SIG-M5 (cell line): ENCODE measurements at places on chromosomes 3 and 15.
A peak's percentile ranks its signal among the peaks of the same experiment; 100 is the strongest.

DNA sequence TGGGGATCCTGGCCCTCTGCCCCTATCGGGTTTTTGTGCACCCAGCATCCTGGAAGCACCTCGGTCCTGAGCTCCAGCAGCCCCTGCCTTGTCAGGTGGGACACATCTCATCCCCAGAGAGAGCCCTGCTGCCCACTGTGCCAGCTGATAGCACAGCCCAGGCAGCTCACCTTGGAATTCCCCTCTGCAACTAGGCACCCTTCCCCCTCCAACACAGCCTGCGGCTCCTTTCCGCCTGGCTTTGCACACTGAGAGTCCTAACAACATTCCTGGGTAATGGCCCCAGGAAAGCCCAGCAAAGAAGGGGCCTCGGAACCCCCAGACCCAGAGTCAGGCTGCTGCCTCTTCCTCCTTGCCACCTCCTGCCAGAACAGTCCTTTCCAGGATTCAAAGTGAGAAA, 5.9 kb downstream of the HCN4 start:
- no peak for DNase-seq

DNA sequence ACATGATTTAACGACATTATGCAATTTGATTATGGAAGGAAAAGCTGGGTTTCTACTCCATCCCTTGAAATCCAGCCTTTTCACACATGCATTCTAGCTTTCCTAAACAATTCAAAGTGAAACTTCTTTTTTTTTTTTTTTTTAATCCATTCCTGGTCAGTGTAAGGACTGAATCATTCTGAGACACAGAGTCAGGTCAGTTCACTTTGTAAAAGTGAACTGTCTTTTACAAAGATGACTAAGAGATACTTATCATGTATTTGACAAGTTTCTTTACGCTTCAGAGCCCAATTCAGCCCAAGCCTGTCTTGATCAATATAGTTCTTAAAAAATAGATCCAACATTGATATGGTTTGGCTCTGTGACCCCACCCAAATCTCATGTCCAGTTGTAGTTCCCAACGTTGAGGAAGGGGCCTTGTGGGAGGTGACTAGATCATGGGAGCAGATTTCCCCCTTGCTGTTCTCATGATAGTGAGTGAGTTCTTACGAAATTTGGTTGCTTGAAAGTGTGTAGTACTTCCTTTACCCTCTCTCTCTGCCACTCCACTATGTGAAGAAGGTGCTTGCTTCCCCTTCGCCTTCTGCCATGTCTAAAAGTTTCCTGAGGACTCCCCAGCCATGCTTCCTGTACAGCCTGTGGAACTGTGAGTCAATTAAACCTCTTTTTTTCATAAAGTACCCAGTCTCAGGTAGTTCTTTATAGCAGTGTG, 345.6 kb upstream of the THBS1 start:
- DNase-seq, result no peak

- no peak for DNase-seq
Observed at GRCh38 chr3:84724877-84725276, 233.9 kb upstream of the CADM2 start.

DNA sequence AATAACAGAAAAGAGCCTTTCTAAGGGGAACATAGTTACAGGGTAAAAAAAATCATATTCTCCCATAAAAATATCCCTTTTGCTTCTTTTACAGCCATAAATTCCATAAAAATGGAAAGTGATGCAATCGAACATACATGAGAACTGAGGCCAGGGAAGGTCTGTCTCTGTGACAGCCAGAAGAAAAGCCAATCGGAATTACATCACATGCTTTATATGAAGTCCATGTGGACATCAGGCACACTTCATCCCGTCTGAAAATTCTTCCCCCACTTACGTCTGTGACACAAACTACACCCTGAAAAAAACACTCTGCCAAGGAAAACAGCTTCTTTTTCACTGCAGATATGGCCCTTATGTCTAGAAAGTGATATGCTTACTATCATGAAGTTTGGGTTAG, 323.5 kb downstream of the ERC2 start:
- DNase-seq, result no peak

DNA sequence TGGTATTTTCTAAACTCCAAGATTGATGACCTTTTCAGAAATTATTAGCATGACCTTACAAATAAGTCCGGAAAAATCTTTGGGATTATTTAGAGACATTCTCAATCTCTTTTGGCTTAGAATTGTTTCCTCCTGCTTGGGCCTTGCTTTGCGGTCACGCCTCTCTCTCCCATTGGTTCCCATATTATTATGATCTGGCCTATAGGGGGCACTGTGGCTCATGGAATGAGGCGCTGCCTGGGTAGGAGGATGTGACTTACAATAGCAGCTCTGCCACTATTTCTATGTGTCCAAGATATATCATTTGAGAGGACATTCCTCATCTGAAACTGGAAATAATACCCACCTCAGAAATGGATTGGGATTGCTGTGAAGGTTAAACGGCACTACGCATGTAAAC, 464.9 kb downstream of the MFSD1 start:
- DNase-seq, result no peak

DNA sequence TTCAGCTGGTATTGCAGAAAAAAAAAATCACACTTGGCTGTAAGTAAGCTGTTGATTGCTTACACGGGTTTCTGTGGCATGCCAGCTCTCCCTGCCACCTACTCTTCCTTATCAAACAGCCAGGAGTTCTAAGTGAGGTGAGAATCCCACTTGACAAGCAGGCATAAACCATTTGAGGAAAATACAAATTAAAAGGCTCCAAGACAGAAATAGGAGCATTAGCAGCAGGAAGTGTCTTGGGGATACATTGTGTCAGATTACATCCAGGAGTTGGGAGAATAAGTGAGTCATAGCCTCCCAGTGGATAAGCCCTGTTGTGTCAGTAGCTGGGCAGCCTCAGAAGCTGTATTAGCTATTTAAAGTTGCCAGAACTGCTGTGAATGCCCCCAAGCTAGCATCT, 256.0 kb downstream of the CNTN4 start:
- DNase-seq, result no peak

DNA sequence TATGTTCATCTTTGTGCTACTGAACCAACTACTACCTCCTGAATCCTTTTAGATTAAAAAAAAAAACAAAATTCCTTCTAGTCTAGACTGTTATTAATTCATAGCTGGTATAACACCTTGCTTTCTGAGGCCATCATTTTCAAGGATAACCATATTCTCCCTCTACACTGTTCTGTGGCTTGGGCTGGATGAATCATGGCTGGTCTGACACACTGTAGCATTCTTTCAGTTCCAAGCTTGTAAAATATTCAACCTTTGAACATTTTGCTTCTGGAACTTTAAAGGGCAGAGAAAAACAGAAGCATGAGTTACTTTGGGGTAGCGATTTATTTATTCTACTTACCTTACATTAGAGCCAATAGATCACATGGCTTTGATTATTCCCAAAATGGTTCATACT, 7.6 kb downstream of the HSPBAP1 start:
- DNase-seq, result no peak

DNA sequence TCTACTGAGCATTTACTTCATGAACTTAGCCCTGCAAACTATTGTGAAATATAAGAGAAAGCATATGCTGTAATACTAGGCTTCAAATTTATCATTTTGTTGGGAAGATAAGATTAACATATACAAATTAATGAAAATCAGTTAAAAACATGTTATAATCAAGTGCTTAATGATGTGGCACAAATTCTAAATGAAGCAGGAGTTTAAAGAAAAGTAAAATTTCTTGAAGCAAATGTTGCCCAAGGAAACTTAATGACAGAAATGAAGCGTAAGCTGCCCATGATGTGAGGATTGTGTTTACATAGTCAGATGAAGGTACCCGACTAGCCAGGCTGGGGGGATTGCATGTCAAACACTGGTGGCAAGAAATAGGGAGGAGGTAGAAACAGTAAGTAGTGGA, 103.1 kb upstream of the GAP43 start:
- DNase-seq, result no peak

- no peak for DNase-seq
Observed at GRCh38 chr3:10088256-10088655, 19.8 kb downstream of the FANCD2OS start.

DNA sequence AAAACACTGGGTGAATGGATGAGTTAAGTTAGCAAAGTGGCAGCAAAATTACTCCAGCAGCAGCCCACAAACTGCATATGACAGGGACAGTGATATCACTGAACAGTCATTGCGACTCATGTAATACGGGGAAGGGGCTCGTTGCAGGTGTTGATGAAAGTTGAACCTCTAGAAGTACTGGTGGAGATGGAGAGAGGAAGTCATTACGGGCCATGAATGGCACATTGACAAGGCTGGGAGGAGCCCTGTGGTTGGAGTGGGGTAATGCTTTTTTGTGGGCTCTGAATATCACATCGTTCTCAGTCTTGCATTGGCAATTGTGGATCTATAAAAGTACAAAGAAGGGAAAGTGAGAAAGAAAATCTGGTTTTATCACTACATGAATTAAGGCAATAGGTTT, 278.1 kb downstream of the ZPLD1 start:
- no peak for DNase-seq

DNA sequence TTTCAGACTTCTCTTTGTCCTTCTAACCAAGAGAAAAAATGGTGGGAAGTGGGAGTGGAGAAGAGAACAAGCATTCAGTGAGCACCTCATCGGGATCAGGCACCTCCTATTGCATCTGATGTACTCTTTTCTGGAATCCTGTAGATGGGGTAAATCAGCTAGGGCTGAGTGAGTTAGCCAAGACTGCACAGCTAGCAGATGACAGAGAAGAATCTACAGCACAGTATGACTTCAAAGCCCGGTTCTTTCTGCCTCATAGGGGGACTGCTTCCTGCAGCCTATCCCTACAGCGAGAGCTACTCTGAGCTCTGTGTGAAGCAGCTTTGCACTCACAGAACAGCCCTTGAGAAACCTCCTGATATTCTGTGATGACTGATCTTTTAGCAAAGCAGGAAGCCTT, 275.2 kb upstream of the MEIS2 start:
- DNase-seq, result no peak

GRCh38 chr3:136780741-136781140, 28.6 kb upstream of the STAG1 start:
- no peak for DNase-seq

DNA sequence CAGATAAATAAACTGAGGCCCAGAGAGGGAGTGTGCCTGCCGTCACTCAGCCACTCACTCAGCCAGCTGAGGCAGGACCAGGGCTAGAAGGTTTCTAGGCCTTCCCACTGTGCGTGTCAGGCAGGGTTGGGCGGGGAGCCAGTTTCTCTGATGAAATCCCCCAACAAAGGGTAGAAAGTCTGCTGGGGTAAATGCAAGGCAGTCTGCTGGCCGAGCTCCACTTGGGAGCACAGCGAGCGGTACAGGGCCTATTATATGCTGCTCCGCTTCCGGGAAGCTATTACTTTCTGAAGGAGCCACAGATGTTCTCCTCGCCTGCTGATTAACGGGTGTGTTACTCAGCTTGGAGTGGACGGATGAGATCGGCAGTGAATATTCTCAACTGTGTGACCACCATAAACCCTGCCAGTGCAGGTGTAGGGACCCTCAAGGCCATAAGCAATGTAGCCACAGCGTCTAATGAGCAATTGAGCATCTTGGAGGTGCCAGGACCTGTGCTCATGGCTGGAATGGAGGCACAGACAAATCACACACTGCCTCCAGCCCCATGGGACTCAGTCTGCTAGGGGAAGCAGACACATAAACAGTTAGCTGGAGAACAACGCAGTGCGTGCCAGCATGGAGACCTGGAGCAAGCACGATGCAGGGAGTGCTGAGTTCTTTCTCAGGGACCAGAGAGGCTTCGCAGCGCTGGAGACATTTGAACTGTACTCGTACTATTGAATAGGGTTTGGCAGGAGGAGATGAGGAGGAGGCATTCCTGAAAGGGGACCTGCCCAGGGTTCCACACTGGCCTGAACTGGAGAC, 42.1 kb downstream of the CORO2B start:
- no peak for DNase-seq

DNA sequence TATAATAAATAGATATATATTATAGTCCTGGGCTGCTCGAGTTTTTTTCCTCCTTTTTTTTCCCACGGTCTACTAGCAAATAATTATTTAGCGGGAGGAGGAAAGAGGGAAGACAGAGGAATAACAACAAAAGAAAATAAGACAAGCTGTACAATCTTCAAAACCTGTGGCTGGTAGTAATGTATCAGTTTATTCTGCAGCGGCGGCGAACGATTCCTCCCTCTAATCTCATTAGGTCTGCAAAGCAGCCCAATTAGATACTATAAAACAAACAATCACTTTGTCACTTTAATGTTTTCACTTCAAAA, 390 bp upstream of the TLE3 start:
- DNase-seq, result no peak

GRCh38 chr15:88791637-88792036, 11.6 kb upstream of the ACAN start:
- no peak for DNase-seq

GRCh38 chr15:34246276-34246976, 21.6 kb downstream of the EMC4 start:
- no peak for DNase-seq

DNA sequence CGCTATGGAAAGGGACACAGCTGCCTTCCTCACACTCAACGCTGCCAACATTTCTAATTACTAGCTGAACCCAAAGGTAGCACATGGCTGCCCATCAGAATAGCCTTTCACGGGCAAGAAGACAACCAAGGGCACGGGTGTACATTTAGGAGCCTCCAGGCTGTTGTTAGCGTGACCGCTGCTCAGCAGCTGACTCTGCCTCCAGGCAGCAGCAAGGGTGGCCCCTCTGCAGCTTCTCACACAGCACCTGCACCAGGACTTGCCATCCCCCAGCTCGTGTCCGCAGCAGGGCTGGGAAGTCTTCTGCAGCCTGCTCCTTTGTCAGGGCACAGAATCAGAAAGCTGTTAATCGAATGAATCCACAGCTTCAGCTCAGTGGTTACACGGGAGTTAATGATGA, 146.8 kb downstream of the ADAMTS17 start:
- no peak for DNase-seq

DNA sequence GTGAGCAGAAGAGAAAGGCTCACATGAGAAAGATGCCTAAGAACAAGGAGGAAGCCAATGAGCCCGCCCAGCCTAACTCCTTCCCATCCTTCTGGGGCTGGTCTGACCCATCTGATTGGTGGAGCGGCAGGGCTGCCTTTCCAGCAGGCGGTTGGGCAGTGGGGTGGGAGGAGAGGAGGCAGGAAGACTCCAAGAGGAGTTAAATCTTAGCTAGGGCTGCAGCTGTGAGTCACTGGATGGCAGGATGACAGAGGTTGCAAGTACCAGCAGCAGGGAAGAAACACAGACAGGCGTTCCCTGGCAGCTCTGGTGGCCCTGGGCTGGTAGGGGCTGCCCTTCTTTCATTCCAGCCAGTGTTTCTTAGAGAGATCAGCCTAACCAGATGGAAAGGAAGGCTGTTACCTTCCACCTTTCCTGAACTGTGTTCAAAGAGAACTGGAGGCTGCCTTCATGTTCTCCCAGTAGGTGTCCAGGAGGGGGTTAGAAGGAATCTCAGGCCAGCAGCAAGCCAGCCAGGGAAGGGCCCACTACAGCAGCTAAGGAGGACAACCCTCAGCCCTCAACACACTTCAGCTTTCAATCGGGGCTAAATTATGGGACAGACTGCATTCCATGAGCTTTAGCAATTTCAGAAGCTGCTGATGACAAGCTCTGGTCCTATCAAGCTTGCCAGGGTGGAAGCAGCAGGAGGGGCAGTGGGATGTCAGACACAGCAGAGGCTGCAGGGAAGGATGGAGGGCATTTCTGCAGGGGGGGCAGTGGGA, 50.3 kb downstream of the CHSY1 start:
- peak; percentile 45 for DNase-seq

- no peak for DNase-seq
Observed at GRCh38 chr15:77144492-77145070, 73.7 kb upstream of the TSPAN3 start.
